ENCODE measurements at places on chromosomes 7 and 10. TPM values are rescaled to one million over a fixed set of nuclear protein-coding genes. Genes with fewer than 3 reads are reported as not detected.

GRCh38 chr7:132373879-132374278, 202.4 kb downstream of the PLXNA4 start:
- no peak for DNase-seq
- H3K36me3 ChIP-seq, result no peaks in the 10 kb centered on the region
- peaks cover 7% of the 10 kb centered on the region for H3K27me3 ChIP-seq

DNA sequence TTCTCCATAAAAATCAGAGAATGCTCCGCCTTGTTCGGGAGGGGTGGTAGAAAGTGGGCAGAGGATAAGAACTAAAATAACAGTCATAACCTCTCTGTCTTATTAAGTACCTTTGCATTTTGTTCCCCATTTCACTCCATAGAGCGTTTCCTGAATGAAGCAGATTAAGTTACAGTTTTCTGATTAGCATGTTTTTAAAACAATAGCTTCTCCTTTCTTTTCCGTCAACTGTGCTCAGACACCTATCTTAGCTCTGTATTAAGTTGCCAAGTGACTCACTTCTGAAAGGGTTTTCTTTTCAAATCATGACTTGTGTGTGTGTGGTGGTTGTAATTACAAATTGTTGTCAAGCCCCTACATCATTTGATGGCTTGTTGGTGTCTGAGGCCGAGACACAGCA, 1.4 kb downstream of the HABP2 start:
- peaks cover 7% of the 10 kb centered on the region for H3K27me3 ChIP-seq
- no peak overlapping the region for H3K4me3 ChIP-seq
- no peak for DNase-seq

DNA sequence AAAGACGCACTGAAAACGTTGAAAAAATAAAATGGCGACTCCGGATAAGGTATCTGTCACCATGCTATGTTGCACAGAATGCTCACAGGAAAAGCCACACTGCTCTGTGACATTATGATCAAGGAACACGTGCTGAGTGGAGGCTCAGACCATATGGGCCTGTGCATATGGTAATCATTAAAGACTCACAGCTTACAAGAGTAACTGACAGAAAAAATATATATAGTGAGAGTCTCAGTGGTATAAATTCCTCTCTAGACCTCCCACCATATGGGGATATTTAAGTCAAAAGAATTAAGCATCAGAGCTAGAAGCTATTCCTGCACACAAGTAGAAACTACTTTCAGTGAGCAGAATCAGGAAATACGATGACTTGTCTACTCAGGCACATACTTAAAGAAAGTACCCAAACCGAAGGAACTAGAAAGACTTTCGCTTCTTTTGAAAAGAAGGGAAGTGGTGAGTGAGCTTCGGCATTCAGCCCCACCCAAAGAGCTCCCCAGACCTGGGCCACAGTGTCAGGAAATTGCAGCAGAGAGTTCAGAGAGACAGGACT, 65.1 kb upstream of the MPP7 start:
- DNase-seq, result no peak
- H3K27me3 ChIP-seq, result no peaks in the 10 kb centered on the region
- H3K4me1 ChIP-seq, result no peaks in the 10 kb centered on the region

The MYH16 gene
- 0.23 TPM for total RNA-seq

GRCh38 chr10:34380856-34381255, 434.2 kb downstream of the PARD3 start:
- H3K27me3 ChIP-seq, result no peaks in the 10 kb centered on the region
- H3K36me3 ChIP-seq, result no peaks in the 10 kb centered on the region
- no peaks in the 10 kb centered on the region for H3K4me1 ChIP-seq
- no peak for DNase-seq
- H3K27ac ChIP-seq, result no peak overlapping the region
- H3K4me3 ChIP-seq, result no peak overlapping the region

The DKK1 gene
- total RNA-seq, result 563 TPM

- H3K27ac ChIP-seq, result no peak overlapping the region
- no peaks in the 10 kb centered on the region for H3K27me3 ChIP-seq
- DNase-seq, result no peak
These were observed 49.6 kb upstream of the TPK1 start for GRCh38 chr7:144885478-144885877.

The MNX1 gene
- 3.6 TPM for total RNA-seq

The SKIDA1 gene
- total RNA-seq, result 9.3 TPM
